ENCODE measurements at places on chromosomes 1 and 21.
A peak's percentile ranks its signal among the peaks of the same experiment; 100 is the strongest.

GRCh38 chr1:46810596-46810995, 11.8 kb downstream of the CYP4B1 start:
- no peak for DNase-seq

- DNase-seq: no peak
These were observed 68.5 kb downstream of the STUM start for GRCh38 chr1:226617109-226617508.

DNA sequence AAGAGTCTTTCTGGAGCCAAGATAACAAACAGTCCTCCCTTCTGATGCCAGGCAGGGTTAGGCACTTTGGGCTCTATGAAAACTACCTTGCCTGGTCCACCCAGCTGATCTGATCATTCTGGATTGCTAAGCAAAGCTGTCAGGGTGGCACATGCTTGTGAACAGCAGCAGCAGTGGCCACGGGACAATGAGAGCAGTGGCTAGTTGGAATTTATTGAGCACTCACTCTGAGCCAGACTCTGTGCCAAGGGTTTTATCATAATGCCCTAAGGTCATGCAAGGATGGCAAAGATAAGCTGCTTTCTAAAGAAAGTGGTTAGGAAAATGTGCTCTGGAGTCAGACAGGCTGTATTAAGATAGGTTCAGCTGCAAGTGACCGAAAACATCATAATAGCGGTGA, 390.4 kb upstream of the VAMP3 start:
- no peak for DNase-seq

DNA sequence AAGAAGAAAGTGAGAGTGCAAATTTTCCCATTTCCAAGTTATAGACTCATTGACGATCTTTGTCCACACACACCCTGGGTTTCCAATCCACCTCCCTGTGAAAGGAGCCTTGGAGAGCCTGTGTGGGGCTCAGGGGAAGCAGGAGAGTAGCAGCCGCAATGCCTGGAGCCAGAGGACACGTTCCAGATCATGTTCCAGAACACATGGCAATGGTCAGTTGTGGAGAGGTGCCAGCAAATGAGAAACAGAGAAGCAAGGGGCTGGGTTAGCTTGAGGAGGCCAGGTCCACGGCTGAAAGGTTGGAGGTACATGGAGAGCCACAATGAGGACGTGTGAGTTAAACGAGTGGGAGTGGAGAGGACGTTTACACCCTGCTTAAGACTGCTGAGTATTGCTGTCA, 33.0 kb upstream of the SIPA1L2 start:
- no peak for DNase-seq

- no peak for DNase-seq
These were observed 380.5 kb upstream of the PRMT6 start for GRCh38 chr1:106676021-106676420.

GRCh38 chr1:115706587-115707425, 61.7 kb downstream of the CASQ2 start:
- DNase-seq: no peak

GRCh38 chr1:20191266-20191825, 5.0 kb upstream of the PLA2G2C start:
- DNase-seq: no peak

DNA sequence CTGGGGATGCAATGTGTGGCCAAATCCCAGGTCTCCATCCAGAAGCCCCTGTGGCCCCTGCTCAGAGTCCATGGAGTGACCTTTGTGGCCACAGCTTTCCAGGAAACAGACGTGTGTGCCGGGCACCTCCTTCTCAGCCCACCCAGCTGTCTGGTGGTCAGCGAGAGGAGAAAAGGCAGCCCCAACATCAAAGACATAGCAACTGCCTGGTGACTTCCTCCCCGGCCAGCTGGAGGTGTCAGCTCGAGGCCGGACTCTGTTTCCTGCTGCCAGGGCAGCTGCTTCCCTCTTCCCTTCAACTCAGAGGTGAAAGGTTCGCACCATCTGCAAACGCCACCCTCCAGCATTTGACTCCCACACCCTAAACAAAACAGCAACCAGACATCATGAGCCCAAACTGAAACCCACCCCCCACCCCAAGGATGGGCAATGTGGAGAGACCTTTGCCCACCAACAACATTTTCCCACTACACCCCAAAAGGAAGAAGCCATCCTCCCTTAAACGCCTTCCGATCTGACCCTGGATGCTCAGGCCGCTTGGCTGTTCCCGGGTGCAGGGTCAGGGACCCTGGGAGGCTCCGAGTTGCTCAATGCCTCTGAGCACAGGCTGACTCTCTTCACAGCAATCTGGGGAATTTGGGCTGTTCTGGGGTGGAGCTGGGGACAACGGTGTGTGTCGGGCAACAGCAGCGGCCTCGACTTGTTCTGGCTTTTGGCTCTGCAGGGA, 162.3 kb downstream of the PSMG1 start:
- peak; percentile 85 for DNase-seq

GRCh38 chr1:233883671-233884070, 20.8 kb upstream of the SLC35F3 start:
- DNase-seq: no peak

DNA sequence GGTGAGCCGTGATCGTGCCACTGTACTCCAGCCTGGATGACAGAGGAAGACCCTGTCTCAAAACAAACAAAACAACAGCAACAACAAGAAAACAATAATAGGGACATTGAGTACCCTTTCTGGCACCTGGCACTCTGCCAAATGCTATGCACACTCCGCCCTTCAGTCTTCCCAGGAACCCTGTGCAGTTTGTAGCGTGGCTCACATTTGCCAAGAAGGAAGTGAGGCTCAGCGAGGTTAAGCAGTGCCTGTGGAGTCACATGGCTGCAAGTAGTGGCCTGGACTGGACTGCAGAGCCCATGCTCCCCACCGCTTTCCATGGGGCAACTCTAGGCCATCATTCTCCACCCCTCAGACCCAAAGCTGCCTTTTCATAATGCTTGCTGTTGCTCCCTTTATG, 5.3 kb upstream of the EVA1B start:
- no peak for DNase-seq

DNA sequence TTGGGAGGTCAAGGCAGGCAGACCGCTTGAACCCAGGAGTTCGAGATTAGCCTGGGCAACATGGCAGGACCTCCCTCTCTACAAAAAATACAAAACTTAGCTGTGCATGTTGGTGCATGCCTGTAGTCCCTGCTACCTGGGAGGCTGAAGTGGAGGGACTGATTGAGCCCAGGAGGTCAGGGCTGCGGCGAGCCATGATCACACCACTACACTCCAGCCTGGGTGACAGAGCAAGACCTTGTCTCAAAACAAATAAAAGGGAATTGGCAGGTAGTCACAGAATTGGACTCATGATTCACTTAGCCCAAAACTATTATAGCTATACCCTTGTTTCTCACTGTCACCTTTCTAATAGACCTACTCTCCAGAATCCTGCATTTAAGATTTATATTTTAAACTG, 5.5 kb downstream of the TADA1 start:
- DNase-seq: no peak

- DNase-seq: no peak
These were observed 62.7 kb downstream of the PLPP3 start for GRCh38 chr1:56516539-56517252.

DNA sequence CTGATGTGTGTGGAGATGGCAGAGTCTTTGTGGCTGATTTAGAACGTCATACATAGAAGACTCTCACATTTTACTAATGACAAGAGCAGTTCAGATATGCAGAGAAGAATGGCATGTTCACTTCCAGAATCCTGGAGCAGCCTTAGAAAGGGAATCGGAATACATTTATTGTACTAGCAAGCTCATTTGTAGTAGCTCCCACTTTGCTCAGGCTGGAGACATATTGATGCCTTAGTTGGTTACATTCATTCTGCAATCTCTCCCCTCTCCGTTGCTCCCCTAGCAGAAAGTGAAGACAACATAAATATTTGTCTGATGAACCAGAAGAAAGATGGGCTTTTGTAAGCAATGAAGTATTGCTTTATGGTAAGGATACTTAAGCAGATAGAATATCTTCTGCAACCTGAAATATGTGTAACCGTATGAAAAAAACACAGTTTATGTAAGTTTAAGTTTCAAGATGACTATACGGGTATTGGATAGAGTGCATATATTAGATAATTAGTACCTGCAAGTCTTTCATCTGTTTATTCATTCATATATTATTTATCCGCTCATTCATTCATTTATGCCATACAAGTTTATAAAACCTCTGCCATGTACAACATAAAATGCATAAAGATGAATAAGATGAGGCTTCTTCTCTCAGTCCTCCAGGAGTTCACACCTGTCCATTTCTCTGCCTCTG, 135.7 kb downstream of the CNIH3 start:
- DNase-seq: no peak

DNA sequence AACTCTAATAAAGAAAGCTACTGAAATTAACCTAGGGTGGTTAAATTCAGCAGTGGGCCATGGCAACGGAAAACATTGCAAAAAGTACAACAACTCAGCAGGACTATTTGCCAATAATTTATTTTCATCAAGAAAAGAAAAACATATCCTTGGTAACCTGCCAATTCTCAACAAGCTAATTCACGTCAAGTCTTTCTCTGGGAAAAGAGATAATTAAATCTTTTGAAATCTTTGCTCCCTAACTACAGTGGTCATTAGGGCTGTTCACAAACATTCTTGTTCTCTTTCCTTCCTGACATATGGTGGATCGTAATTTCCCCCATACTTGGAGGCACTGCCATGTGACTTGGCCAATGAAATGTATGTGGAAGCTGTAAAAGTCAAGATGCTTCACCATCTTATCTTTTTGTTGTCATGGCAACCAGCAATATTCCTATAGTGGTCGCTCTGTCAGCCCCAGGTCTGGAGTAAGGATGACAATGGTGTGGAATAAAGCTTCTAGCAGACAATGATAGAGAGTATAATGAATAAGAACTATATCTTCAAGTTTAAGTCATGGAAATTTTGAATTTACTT, 29.6 kb upstream of the ZNF326 start:
- no peak for DNase-seq

DNA sequence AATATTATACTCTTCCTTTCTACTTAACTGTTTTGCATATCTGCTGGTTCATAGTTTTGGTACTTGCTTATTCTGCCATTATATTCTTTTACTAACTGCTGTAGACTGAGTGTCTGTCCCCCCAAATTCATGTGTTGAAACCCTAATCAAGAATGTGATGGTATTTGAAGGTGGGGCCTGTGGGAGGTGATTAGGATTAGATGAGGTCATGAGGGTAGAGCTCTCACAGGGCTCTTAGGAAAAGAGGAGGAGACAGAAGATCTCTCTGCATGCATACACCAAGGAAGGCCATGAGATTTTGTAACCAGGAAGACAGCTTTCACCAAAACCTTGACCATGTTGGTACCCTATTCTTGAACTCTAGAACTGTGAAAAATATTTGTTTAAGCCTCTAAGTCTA, 354.1 kb upstream of the B3GALT2 start:
- DNase-seq: no peak

GRCh38 chr1:24575905-24576587, 20.2 kb downstream of the NCMAP start:
- DNase-seq: no peak
